ENCODE measurements at places on chromosomes 4 and X.
A peak's percentile ranks its signal among the peaks of the same experiment; 100 is the strongest.

- H3K4me3 ChIP-seq, result no peak overlapping the region
- H3K27ac ChIP-seq, result no peak overlapping the region
- no peaks in the 10 kb centered on the region for H3K36me3 ChIP-seq
- no peaks in the 10 kb centered on the region for H3K27me3 ChIP-seq
These were observed 37.5 kb downstream of the BEX3 start for GRCh38 chrX:103413705-103414387.

- no peaks in the 10 kb centered on the region for H3K4me1 ChIP-seq
- H3K4me3 ChIP-seq, result peak within 1 kb of the TSS; percentile 57
- H3K36me3 ChIP-seq, result no peaks in the 10 kb centered on the region
- H3K27ac ChIP-seq, result peak within 1 kb of the TSS; percentile 63
- peak; percentile 83 for DNase-seq
- H3K27me3 ChIP-seq, result no peaks in the 10 kb centered on the region
These were observed at the start of the genes BRCC3, CMC4 and MTCP1 for GRCh38 chrX:155070975-155071693. Gene BRCC3 (plus strand): TSS chrX:155071508. CDS start chrX:155071528, 20 bp downstream. Gene CMC4 (minus strand): TSS chrX:155071136. CDS start chrX:155064023, 7,113 bp downstream. Gene MTCP1 (minus strand): TSS chrX:155071136. CDS start chrX:155066010, 5,126 bp downstream.

- no peaks in the 10 kb centered on the region for H3K27me3 ChIP-seq
- no peak for DNase-seq
- no peak overlapping the region for H3K27ac ChIP-seq
- no peaks in the 10 kb centered on the region for H3K4me1 ChIP-seq
- no peaks in the 10 kb centered on the region for H3K36me3 ChIP-seq
These were observed 25.0 kb upstream of the UBA6 start for GRCh38 chr4:67725981-67726380.

- DNase-seq, result no peak
- H3K4me1 ChIP-seq, result no peaks in the 10 kb centered on the region
- H3K27me3 ChIP-seq, result no peaks in the 10 kb centered on the region
- no peak overlapping the region for H3K27ac ChIP-seq
- no peaks in the 10 kb centered on the region for H3K36me3 ChIP-seq
These were observed 261.5 kb downstream of the DCHS2 start for GRCh38 chr4:154230091-154230490.

- no peaks in the 10 kb centered on the region for H3K4me1 ChIP-seq
- no peak for DNase-seq
- H3K27me3 ChIP-seq, result no peaks in the 10 kb centered on the region
- H3K36me3 ChIP-seq, result no peaks in the 10 kb centered on the region
- no peak overlapping the region for H3K4me3 ChIP-seq
These were observed 172.9 kb upstream of the GLRA2 start for GRCh38 chrX:14356401-14356800.

DNA sequence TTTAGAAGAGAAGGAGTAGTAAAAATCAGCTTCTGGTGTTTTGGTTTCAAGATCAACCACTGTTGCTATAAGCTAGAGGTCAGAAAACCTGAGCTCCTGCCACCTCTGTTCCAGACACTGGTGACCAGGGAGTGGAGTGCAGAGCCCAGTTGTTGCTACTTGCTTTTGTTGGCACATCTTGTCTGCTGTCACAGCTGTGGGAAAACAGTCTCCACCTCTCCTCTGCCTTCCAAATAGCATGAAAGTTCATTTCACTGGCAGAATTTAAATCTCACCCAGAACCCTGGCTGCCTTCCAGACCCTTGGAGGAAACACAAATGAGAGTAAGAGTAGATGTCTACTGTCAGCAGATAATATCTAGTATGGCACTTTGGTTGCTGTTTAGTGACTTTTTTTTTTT lies 297.5 kb upstream of the KLF3 start:
- peak; percentile 3 for DNase-seq
- H3K36me3 ChIP-seq, result no peaks in the 10 kb centered on the region
- no peak overlapping the region for H3K4me3 ChIP-seq
- H3K27ac ChIP-seq, result no peak overlapping the region
- no peaks in the 10 kb centered on the region for H3K4me1 ChIP-seq

DNA sequence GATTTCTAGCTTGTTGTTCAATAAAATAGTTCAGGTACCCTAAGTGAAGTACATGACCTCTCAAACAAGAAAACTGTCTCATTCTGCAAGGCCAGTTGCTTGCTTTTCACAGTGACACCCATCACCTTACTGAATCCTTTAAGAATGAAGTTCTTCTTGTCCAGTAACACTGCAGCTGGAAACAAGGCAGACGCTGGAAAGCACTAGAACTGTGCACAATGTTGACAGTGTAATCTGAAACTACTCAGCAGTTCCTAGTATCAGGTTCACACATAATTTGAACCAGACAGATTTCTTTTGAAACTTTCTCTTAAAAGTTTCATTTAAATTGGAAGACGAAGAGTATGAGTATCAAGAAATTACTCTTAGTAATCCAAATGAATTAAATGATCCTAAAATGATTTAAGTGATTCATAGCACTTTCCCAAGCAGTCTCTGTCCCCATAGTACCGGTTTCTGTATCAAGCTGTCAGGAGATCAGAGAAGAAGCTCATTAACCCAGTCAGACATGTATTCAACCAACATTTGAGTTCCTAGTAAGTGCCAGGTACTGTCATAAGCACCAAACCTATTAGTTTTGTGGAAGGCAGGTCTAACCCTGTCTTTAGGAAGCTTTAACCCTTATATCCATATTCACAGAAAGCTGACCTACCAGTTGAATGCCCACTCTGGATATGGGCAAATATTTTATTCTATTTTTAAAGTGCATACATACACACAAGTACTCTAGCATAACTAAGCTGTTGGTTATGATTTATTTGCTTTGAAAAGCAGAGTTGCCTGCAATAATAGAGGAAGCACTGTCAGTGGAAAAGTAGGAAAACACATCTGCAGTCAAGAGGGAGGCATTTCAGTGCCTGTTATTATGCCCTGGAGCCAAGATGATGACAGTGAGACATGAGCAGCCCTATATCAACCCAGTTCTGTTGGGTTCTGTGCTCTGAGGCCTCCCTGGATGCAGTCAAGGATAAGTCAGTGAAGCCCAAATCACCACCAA lies 63.6 kb downstream of the PALLD start:
- no peak overlapping the region for H3K4me3 ChIP-seq
- peak; percentile 53 for DNase-seq
- H3K27ac ChIP-seq, result peak overlapping the region; percentile 58
- H3K4me1 ChIP-seq, result peaks cover 21% of the 10 kb centered on the region
- no peaks in the 10 kb centered on the region for H3K27me3 ChIP-seq

DNA sequence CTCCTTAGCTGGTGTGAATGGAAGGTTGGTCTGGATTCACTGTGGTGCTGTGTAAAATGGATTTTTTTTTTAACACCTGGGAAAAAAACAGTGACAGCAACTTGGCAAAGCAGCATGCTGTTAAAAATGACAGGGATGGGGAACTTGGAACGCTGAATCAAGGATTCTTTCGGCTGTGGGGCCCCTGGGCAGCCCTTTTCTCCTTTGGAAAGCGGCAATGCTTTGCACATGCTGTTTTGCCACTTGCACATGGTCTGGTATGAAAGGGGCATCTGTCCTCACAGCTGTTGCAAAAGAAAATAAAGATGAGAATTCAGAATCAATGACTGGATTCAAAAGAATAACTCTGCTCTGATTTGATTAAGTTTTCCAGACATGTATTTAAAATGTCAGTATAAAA lies 10.7 kb upstream of the PIGA start:
- H3K27ac ChIP-seq, result no peak overlapping the region
- no peaks in the 10 kb centered on the region for H3K36me3 ChIP-seq
- no peak overlapping the region for H3K4me3 ChIP-seq
- DNase-seq, result no peak
- peaks cover 13% of the 10 kb centered on the region for H3K27me3 ChIP-seq

DNA sequence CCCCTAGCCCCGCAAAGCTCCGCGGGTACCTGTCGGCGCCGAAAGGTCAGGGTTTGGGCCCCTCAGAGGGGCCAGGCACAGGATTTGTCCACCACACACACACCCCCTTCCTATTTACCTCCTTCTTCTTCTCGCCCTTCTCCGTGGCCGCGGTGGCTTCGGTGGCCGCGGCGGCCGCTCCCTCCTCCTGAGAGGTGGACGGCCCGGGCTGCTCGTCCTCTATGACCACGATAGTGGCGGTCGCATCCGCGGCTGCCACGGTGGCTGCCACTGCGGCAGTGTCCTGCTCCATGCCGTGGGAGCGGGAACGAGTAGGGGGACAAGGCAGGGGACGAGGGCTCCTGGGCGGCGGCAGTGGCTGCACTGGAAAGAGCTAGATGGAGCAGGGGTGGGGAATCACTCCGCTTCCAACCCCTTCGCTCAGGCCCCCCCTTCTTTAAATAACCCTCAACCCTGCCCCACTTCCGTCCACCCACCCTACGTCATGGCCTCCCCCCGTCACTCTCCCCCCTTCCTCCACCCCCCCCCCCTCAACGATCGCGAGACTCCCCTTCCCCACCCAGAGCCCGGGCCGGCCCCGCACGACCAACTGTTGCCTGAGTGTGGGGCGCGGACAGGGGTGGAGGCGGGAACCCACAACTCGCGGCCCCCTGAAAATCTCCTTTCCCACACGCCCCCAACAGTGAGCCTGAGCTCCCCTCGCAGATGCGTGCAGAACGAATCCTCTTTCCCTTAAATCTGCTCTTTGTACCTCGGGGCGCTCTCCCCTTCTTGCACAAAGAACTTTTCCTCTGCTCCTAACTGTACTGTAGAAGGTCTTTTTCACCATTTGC lies at the start of gene SMARCA1:
Gene SMARCA1 (minus strand): TSS at position 412 of the 833 bp plus-strand sequence. CDS start 120 bp downstream, at position 292.
- peak; percentile 66 for DNase-seq
- H3K4me1 ChIP-seq, result peaks cover 10% of the 10 kb centered on the region
- peak within 1 kb of the TSS; percentile 94 for H3K27ac ChIP-seq
- H3K36me3 ChIP-seq, result no peaks in the 10 kb centered on the region

DNA sequence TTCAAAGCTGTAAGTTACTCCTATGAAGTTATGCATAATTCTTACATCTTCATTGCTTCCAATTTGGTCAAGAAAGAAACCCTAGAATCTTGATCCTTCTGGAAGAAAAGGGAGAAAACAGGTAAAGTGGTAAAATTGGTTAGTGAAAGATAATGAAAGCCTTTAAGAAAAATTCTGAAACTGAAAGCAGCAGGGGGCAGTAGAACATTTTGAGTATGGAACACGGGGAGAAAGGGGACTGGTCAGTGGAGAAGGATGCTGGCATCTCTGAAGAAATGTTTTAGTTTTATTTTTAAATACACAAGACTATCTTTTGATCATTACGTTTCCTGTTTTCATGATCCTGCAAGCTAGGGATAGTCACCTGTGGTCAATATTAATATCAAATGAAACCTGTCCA lies 54.3 kb downstream of the SLIT2 start:
- no peak overlapping the region for H3K27ac ChIP-seq
- H3K36me3 ChIP-seq, result no peaks in the 10 kb centered on the region
- no peak overlapping the region for H3K4me3 ChIP-seq

DNA sequence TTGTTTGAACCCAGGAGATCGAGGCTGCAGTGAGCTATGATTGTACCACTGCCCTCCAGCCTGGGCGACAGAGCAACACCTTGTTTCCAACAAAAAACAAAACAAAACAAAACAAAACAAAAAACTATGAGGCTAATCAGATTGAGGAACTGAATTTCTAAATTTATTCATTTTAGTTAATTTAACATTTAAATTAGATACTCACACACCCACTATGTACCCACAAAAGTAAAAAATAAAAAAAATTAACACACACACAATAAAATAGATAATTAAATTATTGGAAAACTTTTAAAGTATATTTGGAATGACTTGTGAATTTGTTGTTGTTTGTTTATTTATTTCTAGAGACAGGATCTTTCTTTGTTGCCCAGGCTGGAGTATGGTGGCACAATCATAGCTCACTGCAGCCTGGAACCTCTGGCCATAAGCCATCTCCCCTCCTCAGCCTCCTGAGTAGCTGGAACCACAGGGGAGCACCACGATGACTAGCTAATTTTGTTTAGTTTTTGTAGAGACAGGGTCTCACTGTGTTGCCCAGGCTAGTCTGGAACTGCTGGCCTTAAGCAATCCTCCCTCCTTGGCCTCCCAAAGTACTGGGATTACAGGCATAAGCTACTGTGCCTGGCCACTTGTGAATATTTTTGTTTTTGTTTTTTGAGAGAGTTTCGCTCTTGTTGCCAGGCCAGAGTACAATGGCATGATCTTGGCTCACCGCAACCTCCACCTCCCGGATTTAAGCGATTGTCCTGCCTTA lies 9.8 kb upstream of the ZNF157 start:
- H3K27me3 ChIP-seq, result no peaks in the 10 kb centered on the region
- DNase-seq, result no peak
- no peaks in the 10 kb centered on the region for H3K36me3 ChIP-seq
- H3K4me1 ChIP-seq, result no peaks in the 10 kb centered on the region
- peak overlapping the region; percentile 89 for H3K27ac ChIP-seq
- no peak overlapping the region for H3K4me3 ChIP-seq

GRCh38 chrX:135384161-135384836 lies 37.4 kb upstream of the SMIM10L2A start:
- H3K27me3 ChIP-seq, result no peaks in the 10 kb centered on the region
- H3K27ac ChIP-seq, result no peak overlapping the region
- no peak overlapping the region for H3K4me3 ChIP-seq
- H3K36me3 ChIP-seq, result no peaks in the 10 kb centered on the region

DNA sequence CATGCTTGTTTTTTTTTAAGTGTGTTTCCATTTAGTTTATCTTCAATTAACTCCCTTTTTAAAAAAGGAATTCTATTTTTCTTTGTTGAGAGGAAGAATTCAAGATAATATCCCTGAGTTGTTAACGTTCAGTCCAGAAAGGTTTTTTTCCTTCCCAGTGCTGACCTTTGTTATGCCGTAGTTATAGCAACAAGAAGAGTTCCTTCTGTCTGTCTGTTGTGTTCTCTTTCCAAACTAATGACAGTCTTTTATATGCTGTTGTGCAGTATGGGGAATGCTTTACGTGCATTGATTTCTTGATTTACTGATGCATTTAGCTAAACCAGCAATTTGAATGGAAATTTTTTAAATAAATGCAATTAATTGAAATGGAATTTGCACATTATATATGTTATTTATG lies 6.6 kb upstream of the CXXC4 start:
- H3K27ac ChIP-seq, result no peak overlapping the region
- no peak overlapping the region for H3K4me3 ChIP-seq
- H3K27me3 ChIP-seq, result no peaks in the 10 kb centered on the region
- H3K4me1 ChIP-seq, result peaks cover 32% of the 10 kb centered on the region
- DNase-seq, result peak; percentile 37

DNA sequence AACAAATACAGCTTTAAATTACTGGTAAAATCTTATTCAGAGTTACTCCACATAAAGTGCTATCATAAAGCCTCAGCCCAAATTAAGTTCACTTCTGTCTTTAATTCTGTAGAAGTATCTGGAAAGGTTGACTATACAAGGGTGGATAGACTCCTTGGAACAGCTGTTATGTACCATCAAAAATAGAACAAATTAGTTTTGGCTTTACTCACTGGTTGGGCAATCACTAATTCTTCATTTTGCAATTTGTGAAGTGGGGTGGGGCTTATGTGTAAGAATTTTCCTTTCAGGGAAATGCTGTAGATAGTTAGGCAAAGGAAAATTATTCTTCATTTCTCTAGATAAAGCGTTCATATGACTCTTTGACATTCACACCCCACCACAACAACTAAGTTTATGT lies 7.8 kb downstream of the DIAPH2 start:
- no peaks in the 10 kb centered on the region for H3K4me1 ChIP-seq
- no peak for DNase-seq
- no peaks in the 10 kb centered on the region for H3K36me3 ChIP-seq
- H3K27ac ChIP-seq, result no peak overlapping the region
- no peak overlapping the region for H3K4me3 ChIP-seq

- no peak overlapping the region for H3K4me3 ChIP-seq
- no peaks in the 10 kb centered on the region for H3K4me1 ChIP-seq
- H3K27me3 ChIP-seq, result no peaks in the 10 kb centered on the region
- no peak overlapping the region for H3K27ac ChIP-seq
- no peaks in the 10 kb centered on the region for H3K36me3 ChIP-seq
These were observed 31.0 kb upstream of the FAT4 start for GRCh38 chr4:125283707-125284279.

Data from cardiac muscle cell (in vitro differentiated cells and primary cell).